ENCODE measurements at places on chromosomes 6 and 20.

- DNase-seq: no peak
Observed at GRCh38 chr6:83960664-83961063, 72.9 kb upstream of the MRAP2 start.

- no peak for DNase-seq
Observed at GRCh38 chr6:98833307-98834059, 891 bp upstream of the POU3F2 start.

DNA sequence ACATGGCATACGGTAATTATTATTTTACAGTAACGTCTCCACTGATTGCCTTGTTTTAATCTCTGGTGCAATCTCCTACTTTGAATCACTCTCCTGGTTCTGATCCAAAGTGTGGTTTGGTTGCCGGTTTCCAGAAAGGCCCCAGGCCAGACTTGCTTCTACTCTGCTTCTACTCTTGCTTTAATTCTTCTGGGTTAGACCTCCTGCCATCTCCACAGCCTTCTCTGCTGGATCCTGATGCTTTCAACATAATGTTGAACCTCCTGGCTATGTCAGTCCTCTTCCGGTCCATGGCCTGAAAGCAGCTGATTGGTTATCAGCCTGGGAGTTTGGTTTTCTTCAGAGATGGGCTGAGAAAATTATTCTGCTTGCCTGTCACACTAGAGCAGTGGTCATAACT is 266.5 kb upstream of the RIMS1 start:
- no peak for DNase-seq

DNA sequence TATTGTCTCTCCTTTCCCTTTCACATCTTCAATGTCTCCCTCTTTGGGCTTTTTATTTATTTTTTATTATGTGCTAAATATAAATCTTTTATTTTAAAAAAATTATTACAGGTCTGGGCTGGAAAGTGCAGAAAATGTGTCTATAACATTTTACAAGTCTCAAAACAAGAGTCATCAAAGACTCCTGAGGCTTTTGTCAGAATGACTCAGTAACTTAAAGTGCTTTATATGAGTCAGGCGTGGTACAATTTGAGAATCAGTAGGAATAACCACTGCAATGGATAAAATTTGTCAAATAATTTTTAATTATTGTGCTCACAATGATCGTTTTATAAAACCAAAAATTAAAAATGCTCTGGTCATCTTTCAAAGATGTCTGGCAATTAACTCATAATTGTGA is 193.9 kb downstream of the MMUT start:
- no peak for DNase-seq

GRCh38 chr20:38200646-38201045 is 35.6 kb upstream of the TGM2 start:
- DNase-seq: no peak

- no peak for DNase-seq
Observed at GRCh38 chr6:108364470-108364869, 69.6 kb downstream of the AFG1L start.

GRCh38 chr6:81761197-81761596 is 8.7 kb upstream of the TENT5A start:
- no peak for DNase-seq

DNA sequence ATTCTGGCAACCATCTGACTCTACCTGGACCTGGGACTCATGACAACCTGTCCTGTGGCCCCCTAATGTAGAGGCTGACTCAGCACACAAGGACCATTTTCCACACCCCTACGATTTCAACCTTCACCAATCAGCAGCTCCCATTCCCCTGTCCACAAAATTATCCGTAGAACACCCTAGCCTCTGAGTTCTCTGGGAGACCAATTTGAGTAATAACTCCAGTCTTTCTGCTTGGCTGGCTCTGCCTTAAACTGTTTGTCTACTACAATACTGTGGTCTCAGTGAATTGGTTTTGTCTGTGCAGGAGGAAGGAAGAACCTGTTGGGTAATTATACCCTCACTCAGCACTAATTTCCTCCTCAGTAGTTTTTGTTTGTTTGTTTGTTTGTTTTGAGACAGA is 99.3 kb upstream of the MRPS10 start:
- no peak for DNase-seq

GRCh38 chr6:12848964-12849808 is 132.6 kb downstream of the PHACTR1 start:
- DNase-seq: no peak

DNA sequence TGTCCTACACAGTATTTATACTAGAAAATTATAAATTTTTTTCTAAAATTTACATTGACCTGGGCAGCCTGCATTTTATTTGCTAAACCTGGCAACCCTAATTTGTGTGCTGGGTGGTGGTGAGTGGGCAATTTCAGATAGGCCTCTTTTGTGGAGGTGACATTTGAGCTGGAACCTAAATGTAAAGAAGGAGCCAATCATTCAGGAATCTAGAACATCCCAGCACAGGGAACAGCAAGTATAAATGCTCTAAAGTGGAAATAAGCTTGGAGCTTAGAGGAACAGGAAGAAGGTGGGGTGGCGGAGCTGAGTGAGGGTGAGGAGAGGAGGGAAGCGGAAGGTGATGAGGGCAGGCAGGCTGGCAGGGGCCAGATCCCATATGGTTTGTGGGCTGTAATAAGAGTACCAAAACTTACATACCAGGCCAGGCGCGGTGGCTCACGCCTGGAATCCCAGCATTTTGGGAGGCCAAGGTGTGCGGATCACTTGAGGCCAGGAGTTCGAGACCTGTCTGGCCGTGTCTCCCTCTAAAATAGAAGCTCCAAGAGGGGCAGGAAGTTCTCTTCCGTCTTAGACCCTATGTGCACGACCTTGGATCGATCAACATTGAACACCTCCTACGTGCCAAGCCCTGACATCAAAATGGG is 549 bp upstream of the CSE1L start:
- DNase-seq: no peak

DNA sequence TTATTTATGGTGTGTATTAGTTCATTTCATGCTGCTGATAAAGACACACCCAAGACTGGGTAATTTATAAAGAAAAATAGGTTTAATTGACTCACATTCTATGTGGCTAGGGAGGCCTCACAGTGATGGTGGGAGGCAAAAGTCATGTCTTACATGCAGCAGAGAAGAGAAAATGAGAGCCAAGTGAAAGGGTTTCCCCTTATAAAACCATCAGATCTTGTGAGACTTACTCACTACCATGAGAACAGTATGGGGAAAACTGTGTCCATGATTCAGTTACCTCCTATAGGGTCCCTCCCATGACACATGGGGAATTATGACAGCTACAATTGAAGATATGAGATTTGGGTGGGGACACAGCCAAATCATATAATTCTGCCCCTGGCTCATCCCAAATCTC is 150.0 kb upstream of the AHI1 start:
- DNase-seq: no peak

GRCh38 chr6:26109772-26110171 is 22.5 kb downstream of the HFE start:
- no peak for DNase-seq

DNA sequence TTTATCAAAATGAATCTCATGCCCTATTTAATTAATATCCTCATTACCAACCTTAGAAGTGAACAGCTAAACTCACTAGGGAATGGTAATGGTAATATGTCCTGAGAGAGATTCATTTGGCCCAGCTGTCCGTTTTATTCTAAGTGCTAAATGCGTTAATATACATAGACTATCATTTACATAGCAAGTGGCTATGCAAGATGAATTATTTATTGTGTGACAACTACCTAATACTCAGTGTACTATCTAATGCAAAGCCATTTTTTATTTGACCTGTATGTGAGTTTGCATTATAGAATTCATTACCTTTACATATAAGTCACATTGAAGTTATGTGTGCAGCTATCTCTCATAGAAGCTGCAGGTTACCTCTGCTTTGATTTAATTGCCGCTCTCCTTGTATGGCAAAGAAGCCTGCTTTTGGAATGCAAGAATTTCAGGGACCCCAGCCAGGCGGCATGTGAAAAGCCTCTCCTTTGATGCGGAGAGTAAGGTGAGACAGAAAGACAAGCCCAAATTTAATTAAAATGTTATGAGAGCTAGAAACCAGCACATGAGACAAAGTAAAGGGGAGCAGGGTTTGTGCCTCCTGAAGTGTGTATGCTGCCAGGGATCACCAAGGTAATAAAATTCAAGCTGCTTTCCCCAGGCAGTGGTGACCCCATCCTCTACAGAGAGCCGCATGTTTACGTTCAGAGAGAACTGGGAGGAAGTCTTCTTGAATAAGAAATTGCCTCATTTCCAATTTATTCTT is 693.0 kb upstream of the MAP3K7 start:
- DNase-seq: no peak

DNA sequence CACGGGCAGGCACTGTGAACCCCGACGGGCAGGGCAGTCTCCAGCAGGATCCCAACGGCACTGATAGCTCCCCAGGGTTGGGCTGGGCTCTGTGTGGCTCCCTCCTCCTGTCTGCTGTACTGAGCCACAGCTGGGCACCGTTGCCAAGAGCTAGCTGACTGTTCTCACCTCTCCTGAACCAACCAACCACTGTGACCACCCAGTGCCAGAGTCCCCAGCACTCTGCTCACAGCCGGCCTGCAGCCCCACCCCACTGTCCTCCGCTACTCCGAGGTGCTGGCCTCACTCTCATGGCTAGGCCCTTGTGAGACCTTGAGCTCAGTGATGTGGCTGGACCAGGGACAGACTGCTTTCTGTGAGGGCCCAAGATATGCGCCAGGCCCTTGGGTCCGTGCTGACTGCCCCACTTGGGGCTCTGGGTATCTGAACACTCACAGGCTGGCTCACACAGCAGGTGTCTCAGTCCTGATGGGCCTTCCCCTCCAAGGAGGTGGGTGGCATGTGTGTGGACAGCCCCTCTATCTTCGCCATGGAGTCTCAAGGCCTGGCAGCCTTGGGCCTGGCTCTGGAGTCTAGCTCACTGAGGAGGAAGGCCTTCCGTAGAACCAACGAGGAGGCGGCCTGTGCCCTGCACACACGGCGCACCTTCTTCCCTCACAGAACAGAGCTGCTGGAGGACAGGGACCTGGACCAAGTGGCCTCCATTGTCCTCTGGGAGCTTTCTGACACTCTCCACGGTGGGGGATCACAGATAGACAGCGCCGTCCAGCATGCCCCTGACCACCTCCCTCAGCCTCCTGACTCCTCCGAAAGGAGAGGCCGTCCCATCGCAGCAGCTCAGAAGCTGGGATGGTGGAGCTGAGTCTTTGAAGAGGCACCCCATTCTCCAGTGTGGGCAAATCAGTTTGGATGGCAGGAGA is 53.5 kb downstream of the TCP11 start:
- DNase-seq: no peak

DNA sequence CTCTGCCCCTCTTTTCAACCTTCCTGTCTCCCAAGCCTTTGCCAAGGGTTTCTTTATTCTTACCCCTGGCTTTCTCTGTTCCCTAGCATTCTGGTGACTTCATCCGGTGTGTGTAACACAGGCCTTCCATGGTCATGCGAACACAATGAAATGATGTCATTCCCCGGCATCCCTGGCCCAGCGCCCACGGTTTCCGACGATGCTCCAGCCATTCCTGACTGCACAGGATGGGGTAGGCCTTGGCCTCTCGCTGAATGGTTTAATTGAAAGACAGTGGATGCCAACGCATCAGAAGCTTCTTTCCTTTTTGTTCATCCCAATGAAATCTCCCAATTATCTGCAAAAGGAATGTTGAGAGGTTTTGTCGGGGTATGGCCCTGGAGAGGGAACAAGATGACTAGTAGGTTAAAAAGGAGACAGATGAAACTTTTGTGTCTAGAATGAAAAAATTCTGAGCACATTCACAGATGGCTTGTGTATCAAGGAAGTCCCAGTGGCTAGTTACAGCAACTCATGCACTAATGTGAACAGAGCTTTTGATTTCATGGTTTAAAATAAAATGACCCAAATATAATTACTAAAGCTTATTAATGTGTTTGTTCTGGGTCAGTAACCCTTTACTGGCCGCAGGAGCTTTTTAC is 655.0 kb downstream of the QKI start:
- DNase-seq: no peak

Data from HS-27A (cell line).